ENCODE measurements at places on chromosomes 13 and 19. TPM values are rescaled to one million over a fixed set of nuclear protein-coding genes. Genes with fewer than 3 reads are reported as not detected.

DNA sequence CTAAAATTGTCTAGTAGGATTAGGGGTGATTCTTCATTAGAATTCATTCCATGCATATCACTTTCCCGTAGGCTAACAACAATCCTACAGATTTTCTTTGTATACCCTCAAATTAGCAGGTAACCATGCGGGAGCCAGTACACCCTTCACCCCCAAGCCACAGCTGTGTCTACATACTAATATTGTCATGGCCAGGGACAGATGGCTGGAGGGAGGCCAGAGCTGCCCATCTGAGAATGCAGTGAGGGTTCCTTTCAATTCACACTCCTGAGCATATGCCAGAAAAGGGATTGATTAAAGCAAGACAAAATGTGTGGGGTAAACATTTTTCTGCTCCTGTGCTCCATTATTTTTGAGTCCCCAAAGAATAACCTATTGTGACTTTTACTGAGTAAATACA is 68.9 kb downstream of the FREM2 start:
- H3K4me3 ChIP-seq = no peak overlapping the region
- no peaks in the 10 kb centered on the region for H3K4me1 ChIP-seq
- no peak overlapping the region for H3K27ac ChIP-seq
- H3K36me3 ChIP-seq = no peaks in the 10 kb centered on the region
- peaks cover 2% of the 10 kb centered on the region for H3K27me3 ChIP-seq

DNA sequence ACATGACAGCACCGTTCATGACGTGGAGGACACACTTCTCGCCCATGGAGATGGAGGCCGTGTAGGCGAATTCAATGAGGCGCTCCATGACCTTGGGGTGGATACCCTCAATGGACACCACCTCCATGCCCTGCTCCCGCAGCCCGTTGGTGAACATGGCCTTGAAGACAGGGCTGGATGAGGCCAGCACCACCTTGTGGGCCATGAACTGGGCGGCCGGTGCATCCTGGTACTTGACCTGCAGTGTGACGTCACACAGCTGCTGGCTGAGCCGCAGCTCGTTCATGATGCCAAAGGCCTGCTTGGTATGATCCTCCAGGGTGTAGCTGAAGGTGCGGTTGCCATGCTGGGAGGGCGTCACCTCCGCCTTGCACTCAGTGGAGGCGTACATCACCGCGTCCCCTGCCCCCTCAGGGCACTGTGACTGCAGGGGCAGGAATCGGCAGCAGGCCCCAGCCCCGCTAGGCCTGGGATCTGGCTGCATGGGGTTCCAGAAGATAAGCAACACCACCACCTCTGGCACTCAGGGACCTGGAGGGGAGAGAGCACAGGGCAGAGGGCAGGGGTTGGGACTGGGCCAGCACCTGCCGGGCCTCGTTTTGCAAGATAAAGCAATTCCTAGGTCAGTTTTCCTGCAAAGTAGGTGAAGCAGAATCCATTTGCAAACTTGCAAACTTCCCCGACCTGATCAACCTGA is 3.5 kb downstream of the KEAP1 start:
- no peak overlapping the region for H3K27ac ChIP-seq
- peaks cover 33% of the 10 kb centered on the region for H3K36me3 ChIP-seq
- no peak for DNase-seq
- no peak overlapping the region for H3K4me3 ChIP-seq
- no peaks in the 10 kb centered on the region for H3K27me3 ChIP-seq

DNA sequence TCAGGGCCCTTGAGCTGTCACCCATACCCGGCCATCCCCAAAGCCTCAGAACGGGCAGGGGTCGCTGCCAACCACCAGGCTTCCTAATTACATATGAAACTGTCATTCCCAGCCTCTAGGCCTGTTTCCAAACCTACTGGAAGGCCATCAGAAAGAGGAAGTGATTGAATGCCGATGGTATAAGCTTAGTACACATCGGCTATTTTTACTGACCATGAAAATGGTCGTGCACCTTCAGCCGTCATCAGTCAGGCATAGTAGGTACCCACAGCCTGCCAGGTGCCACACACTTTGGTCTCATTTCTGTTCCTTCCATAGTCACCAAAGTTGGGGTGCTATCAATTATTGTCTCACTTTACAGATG is 10.2 kb downstream of the KRI1 start:
- no peak for DNase-seq
- H3K27me3 ChIP-seq = no peaks in the 10 kb centered on the region
- H3K4me1 ChIP-seq = no peaks in the 10 kb centered on the region
- H3K36me3 ChIP-seq = peaks cover 71% of the 10 kb centered on the region
- no peak overlapping the region for H3K4me3 ChIP-seq

DNA sequence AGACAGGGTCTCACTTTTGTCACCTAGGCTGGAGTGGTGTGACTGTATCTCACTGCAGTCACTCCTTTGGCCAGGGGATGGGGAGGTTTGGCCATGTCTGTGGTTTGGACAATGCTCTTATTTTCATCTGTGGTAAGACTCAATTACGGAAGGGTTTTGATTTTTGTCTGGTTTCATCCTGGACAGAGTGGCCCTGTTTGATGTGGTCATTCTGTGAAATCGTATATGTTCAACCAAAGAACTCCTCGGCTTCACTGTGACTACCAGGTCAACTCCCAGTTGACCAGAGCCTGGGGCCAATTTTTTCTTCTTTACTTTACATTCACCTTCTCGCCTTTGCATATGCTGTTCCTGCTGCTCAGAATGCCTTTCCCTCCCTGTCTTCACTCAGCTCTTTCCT is 6.8 kb upstream of the CCDC124 start:
- no peaks in the 10 kb centered on the region for H3K36me3 ChIP-seq
- H3K4me1 ChIP-seq = no peaks in the 10 kb centered on the region
- H3K4me3 ChIP-seq = no peak overlapping the region

DNA sequence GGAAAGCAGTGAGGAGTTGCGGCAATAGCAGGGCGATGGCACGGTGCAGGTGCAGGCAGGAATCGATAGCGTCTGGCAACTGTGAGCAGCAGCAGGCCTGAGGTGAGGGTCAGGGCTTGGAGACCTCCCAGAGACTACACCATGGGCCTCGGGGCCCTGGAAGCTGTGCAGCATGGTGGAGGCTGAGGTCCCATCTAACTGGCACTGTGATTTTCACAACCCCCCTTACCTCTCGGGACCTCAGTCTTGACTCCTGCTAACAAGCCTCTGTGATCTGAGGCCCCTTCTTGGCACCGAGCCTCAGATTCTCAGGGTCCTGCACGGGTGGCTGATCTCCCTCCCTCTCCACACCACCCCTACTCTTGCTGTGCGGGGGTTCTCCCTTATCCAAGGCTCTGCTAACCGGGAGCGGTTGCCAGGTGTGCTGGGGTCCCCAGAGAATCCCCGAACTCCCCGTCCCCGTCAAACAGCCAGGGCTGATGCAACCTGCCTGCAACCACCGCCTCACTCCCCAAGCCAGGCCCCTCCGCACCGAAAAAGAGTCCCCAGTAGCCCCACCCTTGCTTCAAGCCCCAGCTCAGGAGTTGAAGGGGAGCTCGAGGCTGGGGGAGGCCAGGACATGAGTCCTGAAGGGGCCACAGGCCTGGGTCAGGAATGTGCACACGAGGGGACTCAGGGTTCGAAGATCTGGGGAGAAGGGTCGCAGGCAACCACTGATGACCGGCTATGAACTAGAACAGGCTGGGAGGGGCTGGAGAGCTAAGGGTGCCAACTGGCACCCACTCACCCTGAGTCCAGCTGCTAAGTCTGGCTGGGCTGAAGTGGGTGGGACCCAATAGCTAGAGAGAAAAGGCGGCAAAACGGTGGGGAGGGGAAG is 4.8 kb upstream of the ATF5 start:
- no peak overlapping the region for H3K4me3 ChIP-seq
- H3K4me1 ChIP-seq = peaks cover 17% of the 10 kb centered on the region
- H3K27ac ChIP-seq = no peak overlapping the region
- no peaks in the 10 kb centered on the region for H3K27me3 ChIP-seq
- peaks cover 22% of the 10 kb centered on the region for H3K36me3 ChIP-seq

DNA sequence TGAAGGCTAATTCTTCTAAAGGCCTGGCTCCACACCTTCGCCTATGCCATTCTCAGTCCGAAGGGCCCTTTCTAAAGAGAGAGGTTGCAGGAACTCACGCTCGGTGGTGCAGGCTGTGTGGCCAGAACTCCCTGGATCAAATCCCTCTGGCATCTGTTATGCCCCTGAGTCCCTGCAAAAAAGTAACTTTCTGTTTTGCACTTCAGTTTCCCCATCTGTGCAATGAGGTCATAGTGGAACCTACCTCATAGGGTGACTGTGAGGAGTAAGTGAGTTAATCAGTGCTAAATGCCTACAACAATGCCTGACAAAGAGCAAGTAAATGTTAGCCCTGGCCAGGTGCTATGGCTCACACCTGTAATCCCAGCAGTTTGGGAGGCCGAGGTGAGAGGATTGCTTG is 7.3 kb downstream of the IGSF23 start:
- peak; percentile 63 for DNase-seq
- no peak overlapping the region for H3K27ac ChIP-seq
- peaks cover 4% of the 10 kb centered on the region for H3K4me1 ChIP-seq
- H3K27me3 ChIP-seq = no peaks in the 10 kb centered on the region
- no peak overlapping the region for H3K4me3 ChIP-seq
- no peaks in the 10 kb centered on the region for H3K36me3 ChIP-seq

DNA sequence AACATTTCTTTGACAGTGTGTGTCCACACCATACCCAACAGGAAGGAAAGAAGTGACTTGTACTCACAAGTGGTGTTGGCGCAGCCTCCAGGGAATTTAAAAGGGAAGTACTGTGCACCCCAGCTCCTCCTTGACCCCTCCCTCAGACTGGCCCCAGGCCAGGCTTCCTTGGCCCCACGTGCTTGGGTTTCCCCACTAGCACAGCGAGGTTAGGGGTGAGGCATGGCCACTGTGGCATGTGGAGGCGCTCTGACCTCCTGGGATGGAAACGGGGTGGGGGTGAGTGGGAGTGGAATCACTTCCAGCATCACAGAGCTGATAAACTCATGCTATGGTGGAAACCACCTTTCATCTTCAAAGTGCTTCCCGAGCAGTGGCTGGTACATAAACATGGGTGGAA is 168.6 kb downstream of the ZNF536 start:
- no peak for DNase-seq
- no peaks in the 10 kb centered on the region for H3K4me1 ChIP-seq
- no peaks in the 10 kb centered on the region for H3K36me3 ChIP-seq

DNA sequence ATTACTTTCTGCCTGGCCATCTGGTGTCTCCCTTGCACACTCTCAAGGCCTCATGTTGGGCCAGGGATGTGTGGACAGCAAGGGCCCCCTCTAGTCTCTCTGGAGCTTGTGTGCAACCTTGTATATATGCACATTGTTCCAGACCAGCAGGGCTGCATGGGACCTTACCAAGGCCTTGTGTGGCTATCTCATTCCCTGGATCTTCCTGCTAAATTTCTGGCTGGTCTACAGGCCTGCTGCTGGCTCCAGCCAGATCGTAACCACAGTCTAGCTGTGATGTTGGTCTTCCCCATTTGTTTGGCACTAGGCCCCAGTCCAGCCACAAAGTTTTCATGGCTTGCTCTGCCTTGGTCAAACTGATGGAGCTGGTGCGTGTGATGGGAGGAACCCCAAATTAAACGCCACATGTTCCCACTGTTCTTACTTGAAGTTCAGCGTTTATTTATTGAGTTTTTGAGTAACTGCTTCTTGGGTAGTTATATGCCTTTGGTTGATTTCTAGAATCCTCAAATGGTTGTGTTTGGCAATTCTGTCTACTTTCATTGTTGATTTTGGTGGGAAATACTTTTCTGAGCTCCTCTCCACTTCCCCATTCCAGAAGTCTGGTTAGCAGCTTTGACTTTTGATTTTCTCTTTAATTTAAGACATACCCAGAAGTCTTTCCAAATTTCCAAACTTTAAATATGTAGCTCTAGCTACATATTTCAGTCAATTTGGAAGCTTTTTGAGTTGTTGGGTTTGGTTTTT is 56.4 kb downstream of the SIPA1L3 start:
- H3K4me1 ChIP-seq = peaks cover 23% of the 10 kb centered on the region
- no peak overlapping the region for H3K4me3 ChIP-seq

- no peak overlapping the region for H3K4me3 ChIP-seq
- DNase-seq = no peak
- H3K36me3 ChIP-seq = no peaks in the 10 kb centered on the region
- H3K27me3 ChIP-seq = no peaks in the 10 kb centered on the region
Measured at GRCh38 chr13:86681223-86681622, 882.0 kb upstream of the SLITRK6 start.

GRCh38 chr19:9727644-9728043 is 40.9 kb downstream of the ZNF846 start:
- H3K27ac ChIP-seq = no peak overlapping the region
- no peak overlapping the region for H3K4me3 ChIP-seq
- H3K4me1 ChIP-seq = no peaks in the 10 kb centered on the region
- no peak for DNase-seq
- no peaks in the 10 kb centered on the region for H3K27me3 ChIP-seq

GRCh38 chr19:9793071-9793591 is 24.6 kb upstream of the ZNF846 start:
- H3K27ac ChIP-seq = peak overlapping the region; percentile 54
- H3K36me3 ChIP-seq = no peaks in the 10 kb centered on the region
- peak; percentile 32 for DNase-seq
- no peaks in the 10 kb centered on the region for H3K27me3 ChIP-seq
- H3K4me3 ChIP-seq = peak overlapping the region; percentile 98

DNA sequence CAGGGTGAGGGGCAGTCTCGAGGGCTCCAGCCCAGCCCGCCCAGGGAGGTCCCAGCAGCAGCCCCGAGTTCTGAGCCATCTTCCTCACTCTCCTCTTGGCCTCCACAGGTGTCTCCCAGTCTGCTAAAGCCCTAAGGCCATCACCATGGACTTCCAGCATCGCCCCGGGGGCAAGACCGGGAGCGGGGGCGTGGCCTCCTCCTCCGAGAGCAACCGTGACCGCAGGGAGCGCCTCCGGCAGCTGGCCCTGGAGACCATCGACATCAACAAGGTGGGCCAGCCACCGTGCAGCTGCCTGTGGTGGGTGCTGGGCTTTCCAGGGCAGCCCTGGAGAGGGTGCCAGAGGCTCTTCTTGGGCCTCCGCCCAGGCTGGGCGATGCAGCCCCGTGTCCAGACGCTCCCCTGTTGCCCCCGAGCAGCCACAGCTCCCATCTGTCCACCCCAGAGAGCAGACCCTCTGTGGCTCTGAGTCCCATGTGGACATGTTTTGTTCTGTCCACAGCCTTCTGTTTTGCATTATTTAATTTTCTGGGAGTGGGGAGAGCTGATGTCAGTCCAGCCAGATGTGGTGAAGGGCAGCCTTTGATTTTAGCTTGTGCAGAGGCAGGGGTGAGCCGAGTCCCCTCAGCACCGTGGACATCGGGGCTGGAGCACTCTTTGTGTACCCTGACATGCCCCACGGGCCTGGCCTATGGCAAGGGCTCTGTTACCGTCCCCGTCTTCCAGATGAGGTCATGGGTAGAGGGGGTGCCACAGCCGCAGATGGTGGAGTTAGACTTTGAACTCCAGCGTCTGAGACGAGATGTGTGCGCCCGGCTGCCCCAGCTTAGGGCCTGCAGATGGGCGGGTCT is 5.6 kb upstream of the AMH start:
- H3K4me3 ChIP-seq = no peak overlapping the region
- DNase-seq = no peak
- peaks cover 50% of the 10 kb centered on the region for H3K36me3 ChIP-seq
- H3K27ac ChIP-seq = no peak overlapping the region

NANOS3 gene
- not detected for total RNA-seq

RPS15 gene
- 1,179 TPM for total RNA-seq

FAM83E gene
- 0.56 TPM for total RNA-seq

TOMM40 gene
- 54.8 TPM for total RNA-seq

LIPE gene
- total RNA-seq = 1.1 TPM

NUFIP1 gene
- 2.5 TPM for total RNA-seq

All from IMR-90 (cell line).